ENCODE measurements at places on chromosomes 12 and 14.

DNA sequence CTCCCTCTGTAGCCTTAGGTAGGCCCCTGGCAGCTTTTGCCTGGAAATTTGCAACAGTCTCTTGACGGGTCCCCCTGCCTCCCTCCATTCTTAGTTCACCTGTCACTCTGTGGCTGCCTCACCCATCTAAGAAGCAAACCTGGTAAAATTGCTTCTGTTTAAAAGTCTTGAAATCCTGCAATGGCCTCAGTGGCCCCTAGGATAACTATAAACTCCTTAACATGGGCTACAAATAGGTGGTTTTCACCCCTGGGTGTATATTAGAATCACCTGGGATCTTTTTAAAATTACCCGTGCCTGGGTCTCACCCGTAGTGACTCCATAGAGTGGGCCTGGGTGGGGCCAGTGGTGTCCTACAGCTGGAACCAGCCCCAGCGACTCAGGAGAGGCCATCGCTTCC lies 332.7 kb downstream of the CACNA1C start:
- DNase-seq: peak; percentile 59

DNA sequence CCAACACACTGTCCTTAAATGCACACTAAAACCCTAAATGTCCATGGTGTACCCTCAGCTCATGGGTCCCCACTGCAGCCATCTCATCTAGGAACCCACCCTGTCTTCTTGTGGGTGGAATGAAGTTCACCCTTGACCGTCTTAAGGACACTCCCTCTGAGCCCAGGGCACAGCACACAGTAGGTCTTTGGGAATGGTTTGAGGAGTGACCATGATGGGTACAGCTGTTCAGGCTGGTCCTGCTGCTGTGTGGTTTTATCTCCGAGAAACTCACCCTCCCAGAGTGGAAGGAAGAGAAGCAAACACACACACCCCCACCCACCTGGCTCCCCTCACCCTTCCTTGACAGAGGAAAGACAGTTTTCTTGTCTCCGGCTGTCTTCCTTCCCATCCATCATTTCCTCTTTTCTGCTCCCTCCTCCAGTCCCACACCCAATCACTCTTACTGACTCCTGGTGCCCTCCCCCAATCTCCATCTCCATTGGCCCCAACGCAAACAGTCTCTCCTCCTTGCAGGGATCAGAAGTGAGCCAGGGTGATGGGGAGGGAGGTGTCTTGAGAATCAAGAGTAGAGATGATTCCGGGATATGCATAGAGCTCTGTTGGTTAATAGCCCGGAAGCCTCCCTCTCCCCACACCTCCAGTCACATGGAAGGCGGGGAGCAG lies 105.9 kb upstream of the LHX5 start:
- no peak for DNase-seq

DNA sequence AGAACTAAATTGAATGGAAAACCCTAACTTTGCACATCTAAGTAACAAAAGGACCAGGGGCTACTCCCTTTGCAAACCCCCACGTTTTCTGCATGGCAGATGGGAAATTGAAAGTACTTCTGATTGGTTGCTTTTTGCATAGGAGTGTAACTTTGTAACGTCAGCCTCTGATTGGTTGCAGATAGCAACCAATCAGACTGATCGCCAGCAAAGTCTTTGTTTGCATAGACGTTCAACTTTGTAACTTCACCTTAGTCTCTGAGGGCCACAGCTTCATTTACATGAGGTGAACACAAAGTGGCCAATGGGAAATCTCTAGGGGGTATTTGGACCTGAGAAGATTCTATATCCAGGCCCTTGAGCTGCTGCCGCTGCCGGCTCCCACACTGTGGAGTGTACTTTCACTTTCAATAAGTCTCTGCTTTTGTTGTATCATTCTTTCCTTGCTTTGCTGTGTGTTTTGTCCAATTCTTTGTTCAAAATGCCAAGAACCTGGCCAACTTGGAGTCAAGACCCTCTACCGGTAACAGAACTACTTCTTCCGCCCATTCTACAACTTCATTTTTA lies 102.5 kb upstream of the PRICKLE1 start:
- DNase-seq: no peak

DNA sequence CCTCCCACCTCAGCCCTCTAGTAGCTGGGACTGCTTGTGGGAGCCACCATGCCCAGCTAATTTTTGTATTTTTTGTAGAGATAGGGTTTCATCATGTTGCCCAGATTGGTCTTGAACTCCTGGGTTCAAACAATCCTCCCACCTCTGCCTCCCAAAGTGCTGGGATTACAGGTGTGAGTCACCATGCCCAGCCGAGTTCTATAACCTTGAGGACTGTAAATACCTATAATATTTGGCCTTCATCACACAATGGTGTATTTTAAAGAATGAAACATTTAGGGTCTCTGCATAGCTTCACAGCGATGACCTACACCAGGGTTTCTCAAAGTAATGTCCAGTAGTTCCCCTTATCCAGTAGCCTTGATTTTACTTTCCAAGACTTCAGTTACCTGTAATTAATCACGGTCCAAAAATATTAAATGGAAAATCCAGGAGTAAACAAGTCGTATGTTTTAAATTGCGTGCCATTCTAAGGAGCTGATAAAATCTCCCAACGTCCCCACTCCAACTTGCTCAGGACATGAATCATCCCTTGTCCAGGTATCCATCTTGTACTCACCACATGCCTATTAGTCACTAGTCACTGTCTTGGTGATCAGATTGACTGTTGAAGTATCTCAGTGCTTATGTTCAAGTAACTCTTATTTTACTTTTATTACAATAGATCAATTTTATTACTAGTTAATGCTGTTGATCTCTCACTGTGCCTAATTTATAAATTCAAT lies 368.2 kb downstream of the BTG1 start:
- no peak for DNase-seq

GRCh38 chr12:120825337-120825736 lies 78.8 kb downstream of the SPPL3 start:
- DNase-seq: no peak

- DNase-seq: no peak
Measured at GRCh38 chr14:99940064-99940463, 125.2 kb upstream of the EVL start.

- DNase-seq: no peak
Measured at GRCh38 chr12:91272461-91273063, 89.9 kb upstream of the DCN start.

GRCh38 chr12:47989023-47989417 lies 15.3 kb downstream of the COL2A1 start:
- no peak for DNase-seq

DNA sequence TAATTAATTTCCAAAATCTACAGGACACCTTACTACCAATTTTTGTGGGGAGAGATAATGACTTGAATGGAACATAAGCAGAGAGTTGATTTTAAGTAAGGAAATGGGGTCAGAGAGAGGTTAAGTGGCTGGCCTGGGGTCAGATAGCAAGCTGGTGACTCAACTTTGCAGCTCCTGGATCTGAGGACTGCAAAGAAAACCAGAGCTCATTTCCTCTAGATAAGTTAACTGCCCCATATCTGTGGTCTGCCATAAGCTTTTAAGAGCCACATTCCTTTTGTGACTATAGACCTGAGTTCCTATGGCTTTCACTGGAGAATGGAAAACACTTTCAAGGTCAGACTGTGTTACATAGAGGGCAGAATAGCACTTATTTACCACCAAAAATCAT lies 201.2 kb upstream of the PRICKLE1 start:
- DNase-seq: no peak

DNA sequence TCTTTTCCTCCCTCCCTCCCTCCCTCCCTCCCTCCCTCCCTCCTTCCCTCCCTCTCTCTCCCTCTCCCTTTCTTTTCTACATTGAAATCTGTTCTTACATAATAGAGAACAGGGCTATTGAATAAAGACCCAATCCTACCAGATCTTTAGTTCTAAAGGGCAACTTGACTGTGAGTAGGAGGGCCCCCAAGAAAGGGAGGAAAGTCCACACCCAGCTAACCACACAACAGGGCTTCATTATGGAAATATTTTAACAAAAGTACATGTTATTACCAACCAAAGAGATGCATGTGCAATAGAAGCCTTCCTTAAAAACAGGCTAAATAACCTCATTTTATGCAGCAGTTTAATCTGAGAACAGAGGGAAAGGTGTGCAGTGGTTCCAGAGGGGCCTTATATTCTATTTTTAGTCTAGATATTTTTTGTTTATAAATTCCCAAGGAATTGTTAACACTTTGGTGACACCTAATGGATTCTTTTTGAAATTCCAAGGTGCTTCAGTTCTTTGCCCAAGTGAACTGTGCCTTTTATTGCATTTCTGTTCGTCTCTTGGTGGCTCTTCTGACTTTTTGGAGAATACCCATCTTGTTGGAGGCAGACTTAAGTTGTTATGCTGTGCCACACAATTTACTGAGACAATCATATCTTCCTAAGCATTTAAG lies 63.0 kb downstream of the GNS start:
- DNase-seq: no peak

GRCh38 chr14:105471297-105471821 lies 3.3 kb upstream of the CRIP2 start:
- DNase-seq: no peak

DNA sequence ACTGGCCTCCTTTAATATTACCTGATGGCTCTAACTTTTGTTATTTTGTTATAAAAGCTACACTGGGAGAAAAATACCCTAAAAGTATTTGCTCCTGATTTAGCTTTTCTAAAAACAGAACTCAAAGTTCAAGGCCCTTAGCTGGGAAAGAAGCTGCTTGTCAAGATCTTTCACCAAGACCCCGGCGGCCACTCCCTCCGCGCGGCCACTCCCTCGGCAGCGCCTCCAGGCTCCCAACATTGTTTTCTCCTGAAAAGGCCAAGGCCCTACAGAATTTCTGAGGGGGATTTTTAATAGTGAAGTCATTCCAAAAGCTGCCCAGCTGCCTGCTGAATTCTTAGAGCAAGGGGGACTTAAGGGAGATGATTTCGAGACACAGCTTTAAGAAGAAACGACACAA lies 96.4 kb downstream of the NTN4 start:
- DNase-seq: no peak

DNA sequence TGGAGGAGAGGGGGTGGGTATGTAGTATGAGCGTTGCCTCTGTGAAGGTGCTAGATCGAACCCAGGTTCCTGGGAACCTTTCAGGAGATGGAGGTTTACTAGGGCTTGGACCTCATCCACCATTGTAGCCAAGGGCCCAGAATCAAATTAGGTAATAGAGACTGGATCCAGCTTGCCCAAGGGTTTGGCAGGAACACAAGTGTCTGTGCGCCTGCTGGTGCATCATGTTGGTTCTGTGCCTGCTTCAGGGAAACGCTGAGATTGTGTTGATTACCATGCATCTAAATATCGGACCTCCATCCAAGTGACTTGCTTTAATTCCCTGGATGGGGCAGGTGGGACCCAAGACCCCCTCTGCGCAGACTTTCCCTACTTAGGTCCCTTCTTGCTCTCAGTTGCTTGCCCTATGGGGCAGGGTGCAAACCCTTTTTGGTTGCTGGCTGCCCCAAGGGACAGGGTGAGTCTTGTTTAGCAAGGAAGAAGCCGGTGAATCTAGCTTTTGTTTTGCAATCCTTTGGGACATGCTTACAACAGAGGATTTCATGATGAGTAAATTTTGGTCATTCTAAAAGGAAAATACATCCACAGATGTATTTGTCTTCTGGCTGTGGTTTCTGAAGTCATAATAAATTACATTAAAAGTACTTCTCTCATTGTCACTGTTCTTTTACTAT lies 189.8 kb upstream of the PRICKLE1 start:
- no peak for DNase-seq

- no peak for DNase-seq
Measured at GRCh38 chr12:49089821-49090773, 4.5 kb downstream of the DHH start.

- no peak for DNase-seq
Measured at GRCh38 chr14:102539544-102540314, 30.2 kb upstream of the ANKRD9 start.

DNA sequence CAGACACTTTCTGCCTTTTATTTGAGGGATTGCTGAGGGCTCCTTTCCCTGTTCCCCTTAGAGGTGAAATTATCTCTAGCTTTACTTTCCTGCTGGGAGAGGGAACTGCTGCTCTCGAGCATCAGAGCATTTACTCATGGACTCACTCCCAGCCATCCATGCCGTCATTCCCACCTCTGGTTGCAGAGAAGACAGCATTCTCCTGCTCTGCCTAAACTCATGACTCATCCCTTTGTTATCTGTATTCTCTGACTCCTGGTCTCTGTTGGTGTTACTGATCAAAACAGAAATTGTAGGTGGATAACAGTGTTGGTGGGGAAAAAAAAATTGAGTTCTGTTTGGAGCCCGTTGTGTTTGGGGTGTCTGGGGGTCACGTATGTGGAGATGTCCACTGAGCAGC lies 159.3 kb downstream of the TTC8 start:
- no peak for DNase-seq

GRCh38 chr12:57611108-57611826 lies at the start of gene ARHGEF25:
ARHGEF25 (plus strand) TSS chr12:57611435; CDS start chr12:57611895, 460 bp downstream.
- peak; percentile 86 for DNase-seq

DNA sequence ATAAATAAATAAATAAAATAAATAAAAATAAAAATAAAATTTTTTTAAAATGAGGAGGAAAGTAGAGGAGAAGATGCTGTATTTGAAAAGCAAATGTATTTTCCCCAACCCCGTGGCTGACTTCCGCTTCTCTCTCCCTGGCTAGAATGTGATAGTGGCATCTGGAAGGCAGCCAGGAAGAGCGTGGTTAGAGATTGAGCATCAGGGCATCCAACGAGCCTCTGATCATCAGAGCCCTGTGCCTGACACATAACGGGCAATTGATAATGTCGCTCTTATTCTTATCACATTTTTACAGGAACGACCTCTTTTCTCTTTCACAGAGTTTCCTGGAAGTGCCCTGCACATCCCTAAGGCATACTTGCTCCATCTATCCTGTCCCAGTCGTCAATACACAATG lies 496.9 kb upstream of the TMEM132C start:
- DNase-seq: no peak

- no peak for DNase-seq
Measured at GRCh38 chr14:20494935-20495766, 10.2 kb upstream of the RNASE10 start.

- DNase-seq: no peak
Measured at GRCh38 chr12:10409392-10409791, at the start of gene KLRC4. KLRC4 (minus strand) TSS chr12:10409757; CDS start chr12:10409575, 182 bp downstream.

DNA sequence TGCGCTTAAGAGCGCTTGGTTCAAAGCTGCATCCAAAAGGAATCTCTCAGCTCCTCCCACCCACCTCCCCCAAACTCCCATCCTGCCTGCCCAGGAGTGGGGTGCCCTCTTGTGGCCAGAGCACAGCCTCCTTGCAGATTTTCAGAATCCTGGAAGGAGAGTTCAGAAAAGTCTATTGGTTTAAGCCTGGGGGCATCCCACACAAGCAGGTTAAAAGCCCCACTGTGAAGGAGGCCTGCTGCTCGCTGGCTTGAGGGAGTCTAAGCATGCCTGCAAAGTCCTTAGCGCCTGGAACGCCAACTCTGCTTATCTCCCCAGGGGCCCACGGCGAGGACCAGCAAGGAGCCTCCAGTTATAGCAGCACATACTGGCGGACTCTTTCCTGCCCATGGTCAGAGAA lies 297.1 kb downstream of the KSR2 start:
- DNase-seq: no peak

GRCh38 chr12:47822401-47822800 lies 2.7 kb upstream of the HDAC7 start:
- DNase-seq: no peak

- DNase-seq: no peak
Measured at GRCh38 chr12:99493197-99493596, 154.4 kb upstream of the GARIN6 start.

- no peak for DNase-seq
Measured at GRCh38 chr12:96425321-96425720, 25.1 kb upstream of the CDK17 start.

- no peak for DNase-seq
Measured at GRCh38 chr12:93121729-93122488, 192.8 kb upstream of the EEA1 start.
